ENCODE measurements at places on chromosomes 12 and 14.

DNA sequence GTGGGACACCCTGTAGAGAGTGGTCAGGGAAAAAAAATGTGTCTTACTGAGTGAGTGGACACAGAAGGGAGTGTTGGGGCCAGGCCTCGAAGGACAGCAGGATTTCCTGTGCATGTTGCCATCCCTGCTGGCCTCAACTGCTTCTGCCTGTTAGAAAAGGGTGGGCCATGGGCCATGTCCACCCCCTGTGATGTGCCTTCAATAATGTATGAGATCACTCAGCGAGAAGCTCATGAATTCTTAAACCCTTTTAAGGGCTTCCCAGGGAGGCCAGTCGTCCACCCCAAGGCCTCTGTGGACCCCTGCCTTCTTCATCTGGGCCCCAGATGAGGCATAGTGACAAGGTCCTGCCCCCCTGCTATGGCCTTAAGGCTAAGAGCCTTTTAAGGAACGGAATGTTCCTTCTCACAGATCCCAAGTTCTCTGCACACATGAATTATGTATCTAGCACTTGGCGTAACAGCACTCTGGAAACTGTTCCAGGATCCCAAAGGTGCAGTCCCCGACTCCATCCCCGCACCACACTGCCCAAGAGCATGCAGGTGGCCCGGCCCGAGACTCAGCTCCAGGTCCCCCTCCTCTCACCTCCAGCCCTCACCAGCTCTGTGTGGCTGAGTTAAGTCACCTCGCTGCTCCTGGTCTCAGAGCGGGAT lies 8.9 kb upstream of the C14orf132 start:
- no peak for DNase-seq

GRCh38 chr14:69652942-69653684 lies 41.7 kb downstream of the SUSD6 start:
- no peak for DNase-seq

GRCh38 chr12:42180990-42181596 lies 36.4 kb upstream of the GXYLT1 start:
- no peak for DNase-seq

DNA sequence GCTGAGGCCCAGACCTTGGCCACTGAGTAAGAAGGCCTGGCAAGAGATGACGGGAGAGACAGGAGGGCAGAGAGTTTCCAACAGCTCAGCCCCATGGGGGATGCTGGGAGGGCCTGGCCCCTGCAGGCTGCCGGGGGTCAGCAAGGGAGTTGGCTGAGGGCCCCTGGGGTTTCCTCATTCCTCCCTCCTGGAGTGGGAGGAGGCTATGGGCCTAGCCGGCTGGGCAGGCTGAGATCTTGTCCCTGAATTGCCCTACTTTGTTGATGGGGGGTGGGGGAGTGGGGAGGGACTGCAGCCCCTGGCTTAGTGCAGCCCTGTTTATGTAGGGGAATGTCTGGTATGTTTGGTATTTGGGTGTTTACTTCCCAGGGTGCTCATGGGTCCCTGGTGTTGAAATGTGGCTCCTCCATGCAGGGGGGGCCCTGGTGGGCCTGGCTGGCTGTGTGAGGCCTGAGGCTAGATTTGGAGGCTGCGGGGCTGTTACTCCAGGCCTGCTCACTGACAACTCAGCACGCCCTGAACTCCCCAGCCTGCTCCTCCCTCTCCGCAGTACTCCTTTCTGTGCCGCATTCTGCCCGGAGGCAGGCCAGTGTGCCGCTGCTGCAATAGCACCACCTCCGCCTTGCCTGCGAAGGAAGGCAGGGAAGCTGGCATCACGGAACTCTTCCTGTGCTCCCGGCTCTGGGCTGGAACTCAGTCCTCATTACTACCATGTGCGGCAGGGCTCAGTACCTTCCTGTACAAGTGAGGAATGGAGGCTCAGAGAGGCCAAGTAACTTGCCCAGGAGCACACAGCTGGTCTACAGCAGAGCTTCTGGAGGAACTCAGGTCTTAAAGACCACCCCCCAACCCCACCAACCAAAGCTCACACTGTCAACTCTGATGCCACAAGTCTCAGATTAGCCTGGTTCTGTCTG lies 25.3 kb downstream of the JDP2 start:
- no peak for DNase-seq

- no peak for DNase-seq
Observed at GRCh38 chr14:89669193-89669592, 252.2 kb upstream of the FOXN3 start.

DNA sequence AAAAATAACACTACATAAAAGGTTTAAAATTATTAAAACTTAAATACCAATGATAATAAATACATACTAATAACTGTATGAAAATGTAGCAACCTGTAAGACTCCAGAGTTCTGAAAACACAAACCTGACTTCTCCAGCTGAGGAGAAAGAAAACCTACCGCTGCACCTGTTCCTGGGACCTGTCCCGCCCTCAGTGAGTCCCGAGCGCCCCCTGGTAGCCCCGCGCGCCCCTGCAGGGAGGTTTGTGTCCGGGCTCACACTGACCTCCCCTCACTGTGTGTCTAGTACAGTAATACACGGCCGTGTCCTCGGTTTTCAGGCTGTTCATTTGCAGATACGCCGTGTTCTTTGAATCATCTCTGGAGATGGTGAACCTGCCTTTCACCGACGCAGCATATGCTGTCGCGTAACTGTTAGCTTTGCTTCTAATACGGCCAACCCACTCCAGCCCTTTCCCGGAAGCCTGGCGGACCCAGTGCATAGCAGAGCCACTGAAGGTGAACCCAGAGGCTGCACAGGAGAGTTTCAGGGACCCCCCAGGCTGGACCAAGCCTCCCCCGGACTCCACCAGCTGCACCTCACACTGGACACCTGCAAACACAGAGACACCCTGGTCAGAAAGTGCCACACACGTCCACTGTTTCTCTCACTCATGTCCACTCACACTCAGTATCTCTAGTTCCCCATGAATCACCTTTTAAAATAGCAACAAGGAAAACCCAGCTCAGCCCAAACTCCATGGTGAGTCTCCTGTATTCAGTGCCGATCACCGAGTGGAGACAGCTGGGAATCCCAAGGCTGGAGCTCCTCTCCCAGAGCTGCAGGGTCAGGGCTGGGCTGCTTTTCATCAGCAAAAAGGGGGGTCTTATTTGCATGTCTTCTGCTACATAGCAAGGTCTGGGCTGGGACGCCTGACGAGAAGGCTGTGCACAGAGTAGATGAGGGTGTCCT lies 1276.3 kb downstream of the TMEM121 start:
- DNase-seq: no peak

DNA sequence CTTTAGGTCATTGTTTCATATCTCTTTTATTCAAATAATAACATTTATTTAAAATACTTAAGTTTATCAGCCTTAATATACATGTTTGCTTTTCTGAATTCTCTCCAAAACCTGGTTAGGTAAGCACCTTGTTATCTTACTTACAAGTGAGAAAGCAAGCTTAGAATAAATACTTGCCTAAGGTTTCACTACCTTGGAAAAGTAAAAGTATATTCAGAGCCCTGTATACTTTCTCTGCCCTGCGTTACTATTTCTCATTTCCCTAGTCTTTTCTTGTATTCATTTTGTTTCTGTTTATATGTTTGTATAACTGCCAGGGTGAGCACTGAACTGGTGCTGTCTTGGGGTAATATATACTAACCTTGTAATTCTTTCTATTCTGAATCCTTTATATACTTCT lies 21.5 kb downstream of the METAP2 start:
- DNase-seq: no peak

DNA sequence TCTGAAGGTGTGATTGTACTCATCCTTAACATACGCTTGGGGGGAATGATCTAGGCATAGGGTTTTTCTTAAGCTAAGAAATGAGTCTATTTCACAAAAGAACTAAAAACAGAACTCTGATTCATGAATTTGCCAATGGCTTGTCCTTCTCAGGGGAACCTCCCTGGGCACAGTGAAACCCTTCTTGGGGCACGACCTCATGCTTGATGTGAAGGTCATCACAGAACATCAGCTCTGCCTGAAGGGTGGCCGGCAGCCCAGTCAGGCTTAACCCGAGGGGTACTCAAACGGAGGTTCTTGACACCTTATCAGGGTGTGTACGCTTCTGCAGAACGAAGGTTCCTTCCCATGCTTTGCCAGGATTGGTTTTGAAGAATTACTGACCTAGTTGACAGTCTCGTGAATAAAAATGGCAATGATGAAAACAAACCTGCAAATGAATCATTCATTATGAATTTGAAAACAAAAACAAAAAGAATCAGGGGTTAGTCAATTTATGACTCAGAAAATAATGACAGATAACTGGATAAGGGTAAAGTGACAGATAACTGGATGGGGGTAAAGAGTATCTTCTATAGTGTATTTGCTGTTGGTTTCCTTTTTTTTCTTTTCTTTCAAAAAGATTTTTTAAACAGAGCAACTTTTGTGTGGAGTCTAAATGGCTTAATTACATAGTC lies 86.4 kb downstream of the GALNT8 start:
- no peak for DNase-seq

- DNase-seq: no peak
Observed at GRCh38 chr14:93857081-93857480, 68.8 kb upstream of the PRIMA1 start.

DNA sequence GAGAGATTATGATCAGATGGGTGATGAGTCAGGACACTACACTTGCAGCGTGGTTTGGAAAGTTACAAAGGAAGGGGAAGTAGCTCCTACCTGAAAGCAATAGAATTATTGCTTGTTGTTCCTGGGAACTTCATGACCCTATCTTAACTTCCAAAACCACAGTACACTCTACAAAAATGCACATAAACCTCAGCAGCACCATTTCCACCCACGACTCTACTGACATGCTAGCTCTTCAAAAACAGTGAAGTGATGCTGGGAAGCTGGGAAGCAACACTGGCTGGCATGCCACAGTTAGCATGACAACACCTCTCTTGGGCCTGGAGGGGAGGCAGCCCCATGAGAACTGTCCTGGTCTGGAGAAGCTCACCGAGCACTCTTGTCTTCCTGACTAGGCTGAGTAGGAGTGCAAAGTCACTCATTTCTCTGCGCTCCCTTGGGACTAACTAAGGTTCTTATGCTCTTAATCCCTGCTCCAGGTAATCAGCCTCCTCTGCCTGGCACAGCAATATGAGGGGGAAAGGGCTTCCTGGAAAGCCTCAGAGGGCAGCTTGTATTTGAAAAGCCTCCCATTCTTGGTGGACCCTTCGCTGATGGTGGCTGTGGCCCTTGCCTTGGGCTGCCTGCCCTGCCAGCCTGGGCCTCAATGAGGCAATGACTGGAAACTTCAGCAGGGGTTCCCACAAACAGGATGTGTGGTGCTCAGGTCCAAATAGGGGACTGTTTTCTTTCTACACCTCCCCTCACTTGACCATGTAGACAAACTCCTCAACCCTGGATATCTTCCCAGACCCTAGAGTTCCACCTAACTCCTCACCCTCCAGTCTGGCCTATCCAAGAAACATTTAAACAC lies 1.2 kb downstream of the KRT3 start:
- no peak for DNase-seq

- DNase-seq: no peak
Observed at GRCh38 chr14:34398024-34398423, 64.0 kb downstream of the SPTSSA start.

DNA sequence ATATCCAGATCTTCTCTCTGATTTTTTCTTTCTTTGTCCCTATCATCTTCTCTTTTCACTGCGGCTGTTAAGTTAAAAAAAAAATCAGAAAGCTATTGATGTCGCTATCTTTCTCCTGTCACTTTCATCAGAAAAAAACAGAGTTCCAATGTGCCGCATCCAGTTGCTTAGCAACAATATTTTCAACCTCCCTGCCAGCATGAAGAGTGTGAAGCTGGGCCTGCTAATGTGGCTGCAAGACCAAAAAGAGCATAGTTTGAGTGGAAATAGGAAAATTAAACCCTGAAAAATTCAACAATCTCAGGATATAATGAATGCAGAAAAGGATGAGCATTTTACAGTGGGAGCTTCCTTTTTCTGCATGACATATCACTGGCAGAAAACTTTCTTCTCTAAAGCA lies 1025.4 kb upstream of the LRFN5 start:
- DNase-seq: no peak

- no peak for DNase-seq
Observed at GRCh38 chr12:19245106-19245505, 115.6 kb downstream of the PLEKHA5 start.
